ENCODE measurements at places on chromosomes 16 and 17.

- no peak for DNase-seq
Measured at GRCh38 chr17:55124730-55125360, 139.9 kb upstream of the HLF start.

GRCh38 chr16:12829096-12829888 is 25.6 kb upstream of the CPPED1 start:
- DNase-seq: no peak

- no peak for DNase-seq
Measured at GRCh38 chr16:28492511-28492910, 637 bp upstream of the CLN3 start.

DNA sequence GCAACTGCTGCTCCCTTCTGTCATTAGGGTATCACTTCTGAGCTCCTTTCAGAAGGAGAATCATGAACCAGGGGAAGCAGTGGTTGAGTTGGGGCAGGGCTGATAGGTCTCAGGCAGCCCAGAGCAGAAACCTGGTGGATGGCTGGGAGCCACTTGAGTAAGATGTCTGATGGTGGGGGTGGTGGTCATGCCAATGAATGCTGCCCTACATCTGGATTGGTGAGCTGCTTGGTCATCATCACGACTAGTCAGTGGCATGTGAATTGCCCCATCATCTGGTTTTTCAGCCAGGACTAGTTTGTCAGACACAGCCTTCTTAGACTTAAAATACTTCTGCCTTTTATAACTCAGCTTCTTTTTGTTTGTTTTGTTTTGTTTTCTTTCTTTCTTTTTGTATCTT is 2.6 kb downstream of the GID4 start:
- no peak for DNase-seq

DNA sequence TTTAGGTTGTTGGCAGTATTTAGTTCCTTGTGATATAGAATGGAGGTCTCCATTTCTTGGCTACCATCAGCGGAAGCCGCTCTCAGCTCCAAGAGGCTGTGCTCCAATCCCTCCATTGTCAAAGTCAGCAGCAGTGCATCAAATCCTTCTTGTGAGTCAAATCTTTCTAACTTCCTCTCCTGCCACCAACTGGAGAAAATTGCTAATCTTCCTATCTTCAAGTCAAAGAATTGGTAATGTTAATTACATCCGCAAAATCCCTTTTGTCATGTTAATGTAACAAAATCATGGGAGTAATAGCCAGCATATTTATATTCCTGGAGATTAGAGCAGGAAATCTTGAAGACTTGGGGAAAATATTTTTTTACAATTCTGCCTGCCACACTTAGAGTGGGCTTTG is 436.4 kb upstream of the DYNLRB2 start:
- DNase-seq: no peak

DNA sequence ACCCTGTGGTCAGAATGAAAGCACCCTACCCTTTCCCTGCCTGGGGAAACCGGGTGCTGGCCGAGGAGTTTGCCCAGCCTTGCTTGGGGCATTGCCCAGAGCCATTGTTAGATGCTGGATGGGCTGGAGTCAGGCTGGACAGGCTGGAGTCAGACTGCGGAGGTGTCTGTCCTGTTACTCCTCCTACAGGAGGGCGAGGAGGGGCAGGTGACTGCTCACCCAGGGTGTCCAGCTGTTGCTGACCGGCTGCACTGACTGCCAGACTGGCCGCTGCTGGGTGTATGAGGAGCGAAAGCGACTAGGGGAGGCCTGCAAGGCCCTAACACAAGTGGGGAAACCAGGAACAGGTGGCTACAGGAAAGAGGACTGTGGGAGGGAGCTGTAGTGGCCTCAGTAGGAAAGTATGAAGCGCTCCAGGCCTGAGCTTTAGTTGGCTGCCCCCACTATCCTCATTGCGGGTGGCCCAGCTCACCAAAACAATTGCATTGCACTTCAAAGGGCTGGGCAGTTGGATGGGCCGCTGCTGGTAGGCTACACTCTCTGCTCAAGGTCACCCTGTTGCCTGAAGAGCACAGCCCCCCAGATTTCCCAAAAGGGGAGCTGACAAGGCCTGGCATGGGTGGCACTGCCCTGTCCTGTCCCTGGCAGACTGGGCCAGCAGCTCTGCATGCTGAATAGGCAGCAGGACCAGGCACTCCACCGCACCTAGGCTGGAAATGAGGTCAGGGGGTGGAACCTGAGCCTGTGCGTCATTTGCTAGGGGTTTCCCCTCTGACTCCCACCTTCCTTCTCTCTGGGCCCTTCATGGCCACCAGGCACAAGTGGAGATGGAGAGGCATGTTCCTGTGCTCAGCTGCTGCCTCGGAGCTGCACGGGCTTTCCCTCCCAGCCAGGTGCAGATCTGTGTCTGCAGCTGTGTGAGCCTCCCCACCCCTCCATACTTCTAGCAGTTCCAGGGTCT is 18.4 kb downstream of the LDHD start:
- DNase-seq: no peak

GRCh38 chr17:41103896-41104295 is 1.3 kb upstream of the KRTAP4-9 start:
- no peak for DNase-seq

GRCh38 chr16:4091240-4092012 is 24.8 kb downstream of the ADCY9 start:
- no peak for DNase-seq

DNA sequence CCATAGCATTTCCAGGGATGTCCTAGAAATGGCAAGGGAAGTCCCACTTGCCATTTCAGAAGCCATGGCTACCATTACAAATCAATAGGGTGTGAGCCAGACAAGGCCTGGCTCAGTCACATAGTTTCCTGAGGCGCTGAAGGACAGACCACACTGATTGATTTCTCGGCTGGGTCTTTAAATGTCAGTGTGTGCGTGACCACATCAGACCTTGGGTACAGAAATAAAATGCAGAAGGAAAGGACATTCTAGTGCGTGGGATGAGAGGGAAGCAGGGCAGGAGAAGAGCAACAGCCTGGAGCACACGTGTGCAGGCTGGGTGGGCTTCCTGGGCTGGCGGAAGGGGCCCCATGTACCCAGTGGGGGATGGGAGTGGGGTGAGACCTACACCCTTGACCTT is 58.7 kb upstream of the LYRM9 start:
- no peak for DNase-seq

GRCh38 chr17:80319999-80320344 is 59.3 kb downstream of the RNF213 start:
- DNase-seq: no peak

DNA sequence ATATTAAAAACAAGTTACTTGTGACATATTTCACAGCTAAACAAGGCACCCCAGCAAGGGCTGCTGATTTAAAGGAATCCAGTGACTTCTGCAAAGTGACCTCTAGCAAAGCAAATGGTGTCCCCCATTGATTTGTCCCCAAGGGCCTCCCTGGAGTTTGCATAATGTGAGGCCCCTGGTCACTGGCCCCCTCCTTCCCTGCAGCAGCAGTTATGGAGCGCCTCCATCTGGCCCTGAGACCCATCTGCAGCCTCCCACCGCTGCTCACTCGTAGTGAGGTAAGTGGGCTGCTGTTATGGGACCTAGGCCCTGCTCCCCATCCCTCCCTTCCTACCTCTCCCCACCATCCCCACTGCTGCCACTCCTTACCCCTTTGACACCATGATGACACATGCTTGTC is 19.6 kb upstream of the EEF2K start:
- no peak for DNase-seq

DNA sequence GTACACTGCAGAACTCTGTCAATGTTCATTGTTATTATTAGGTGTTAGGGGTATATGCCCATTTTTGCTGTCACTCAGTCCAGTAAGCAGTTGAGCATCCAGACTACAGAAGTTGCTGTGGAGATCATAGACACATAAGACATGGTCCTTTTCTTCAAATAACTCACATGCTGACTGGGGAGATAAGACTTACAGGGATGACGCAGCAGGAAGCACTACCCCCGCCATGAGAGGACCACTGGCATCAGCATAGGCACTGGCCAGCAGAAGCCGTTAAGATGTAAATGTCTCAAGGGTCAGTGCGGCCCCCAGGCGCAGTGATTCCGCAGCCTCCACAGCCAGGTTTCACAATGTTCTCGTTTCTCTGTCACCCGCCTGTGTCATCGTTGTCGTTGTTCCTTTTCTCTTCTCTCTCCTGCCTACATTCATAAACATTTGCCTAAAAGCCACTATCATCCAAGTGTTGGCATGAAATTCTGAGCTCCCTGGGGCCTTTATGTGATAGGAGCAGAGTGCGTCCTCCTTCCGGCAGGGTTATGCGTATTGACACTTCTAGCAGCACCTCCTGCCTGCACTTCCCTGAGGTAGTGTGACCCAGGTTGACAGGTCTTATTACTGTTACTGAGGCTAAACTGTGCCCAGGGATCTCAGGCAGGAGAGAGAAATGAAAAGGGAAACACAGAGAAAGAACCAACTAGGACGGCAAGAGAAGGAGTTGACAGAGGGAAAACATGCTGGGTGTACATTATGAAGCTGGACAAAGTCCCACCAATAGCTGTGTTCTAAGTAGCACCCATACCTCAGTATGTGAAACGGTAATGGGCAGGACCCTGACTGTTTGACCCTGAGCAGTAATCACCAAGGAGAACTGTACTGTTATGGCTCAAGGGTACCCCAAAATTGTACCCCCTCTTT is 17.9 kb downstream of the TANGO6 start:
- no peak for DNase-seq

DNA sequence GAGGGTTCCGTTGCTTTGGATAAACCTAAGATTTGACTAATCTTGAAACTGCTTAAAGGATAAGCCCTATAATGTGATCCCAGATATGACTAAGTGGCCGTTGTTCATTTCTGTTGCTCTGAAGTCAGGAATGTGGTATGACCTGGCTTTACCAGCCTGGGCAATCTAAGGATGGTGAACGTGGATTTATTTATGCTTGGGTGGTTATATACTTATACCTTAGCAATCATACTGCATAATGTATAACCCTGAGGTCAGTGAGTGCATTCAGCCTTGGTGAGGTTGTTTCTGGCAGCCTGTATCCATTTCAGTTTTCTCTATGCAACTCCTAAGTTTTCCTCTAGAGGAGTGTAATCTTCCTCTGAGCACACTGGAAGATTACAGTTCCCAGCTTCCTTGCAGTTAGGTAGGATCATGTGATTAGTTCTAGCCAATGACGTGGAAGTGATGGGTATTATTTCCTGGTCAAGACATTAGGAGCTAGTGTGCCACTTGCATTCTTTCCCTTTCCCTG is 41.9 kb downstream of the FTO start:
- no peak for DNase-seq

GRCh38 chr16:1144476-1145382 is 8.2 kb upstream of the CACNA1H start:
- no peak for DNase-seq

DNA sequence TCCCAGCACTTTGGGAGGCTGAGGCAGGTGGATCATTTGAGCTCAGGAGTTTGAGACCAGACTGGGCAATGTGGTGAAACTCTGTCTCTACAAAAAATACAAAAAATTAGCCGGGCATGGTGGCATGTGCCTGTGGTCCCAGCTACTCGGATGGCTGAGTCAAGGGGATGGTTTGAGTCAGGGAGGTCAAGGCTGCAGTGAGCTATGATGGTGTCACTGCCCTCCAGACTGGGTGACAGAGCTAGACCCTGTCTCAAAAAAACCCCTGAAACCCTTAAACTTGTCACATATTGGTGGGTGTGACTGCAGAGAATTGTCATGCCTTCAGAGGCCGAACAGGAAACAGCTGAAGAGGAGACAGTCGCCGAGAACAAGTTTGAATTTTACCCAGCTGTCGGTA is 13.4 kb downstream of the RPTOR start:
- no peak for DNase-seq

GRCh38 chr17:71801301-71801700 is 319.5 kb upstream of the SOX9 start:
- no peak for DNase-seq

DNA sequence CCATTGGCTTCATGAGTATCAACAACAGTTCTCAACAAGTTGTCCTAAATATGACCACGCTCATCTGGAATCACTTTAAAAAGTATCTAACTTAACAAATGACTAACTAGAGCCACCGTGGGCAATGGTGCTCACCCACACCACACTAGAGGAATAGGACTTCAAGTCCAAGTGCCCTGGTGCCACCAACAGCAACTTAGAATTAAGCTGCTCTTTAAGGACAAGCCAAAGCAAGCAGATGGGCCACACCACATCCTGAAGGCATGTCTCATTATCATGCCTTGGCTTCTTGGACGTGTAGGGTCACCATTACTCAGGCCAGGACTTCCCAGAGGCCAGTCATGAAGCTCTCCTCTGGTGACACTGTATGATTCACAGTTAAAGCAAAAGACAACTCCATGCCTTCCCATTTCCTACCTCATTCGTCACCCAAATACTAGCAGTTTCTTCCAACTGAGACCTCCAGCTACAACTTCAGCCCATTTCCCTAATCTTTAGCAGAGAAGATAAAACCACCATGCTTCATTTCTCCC is 9.4 kb upstream of the SLC6A4 start:
- DNase-seq: no peak

- no peak for DNase-seq
Measured at GRCh38 chr16:19914877-19915276, 30.2 kb upstream of the GPRC5B start.

DNA sequence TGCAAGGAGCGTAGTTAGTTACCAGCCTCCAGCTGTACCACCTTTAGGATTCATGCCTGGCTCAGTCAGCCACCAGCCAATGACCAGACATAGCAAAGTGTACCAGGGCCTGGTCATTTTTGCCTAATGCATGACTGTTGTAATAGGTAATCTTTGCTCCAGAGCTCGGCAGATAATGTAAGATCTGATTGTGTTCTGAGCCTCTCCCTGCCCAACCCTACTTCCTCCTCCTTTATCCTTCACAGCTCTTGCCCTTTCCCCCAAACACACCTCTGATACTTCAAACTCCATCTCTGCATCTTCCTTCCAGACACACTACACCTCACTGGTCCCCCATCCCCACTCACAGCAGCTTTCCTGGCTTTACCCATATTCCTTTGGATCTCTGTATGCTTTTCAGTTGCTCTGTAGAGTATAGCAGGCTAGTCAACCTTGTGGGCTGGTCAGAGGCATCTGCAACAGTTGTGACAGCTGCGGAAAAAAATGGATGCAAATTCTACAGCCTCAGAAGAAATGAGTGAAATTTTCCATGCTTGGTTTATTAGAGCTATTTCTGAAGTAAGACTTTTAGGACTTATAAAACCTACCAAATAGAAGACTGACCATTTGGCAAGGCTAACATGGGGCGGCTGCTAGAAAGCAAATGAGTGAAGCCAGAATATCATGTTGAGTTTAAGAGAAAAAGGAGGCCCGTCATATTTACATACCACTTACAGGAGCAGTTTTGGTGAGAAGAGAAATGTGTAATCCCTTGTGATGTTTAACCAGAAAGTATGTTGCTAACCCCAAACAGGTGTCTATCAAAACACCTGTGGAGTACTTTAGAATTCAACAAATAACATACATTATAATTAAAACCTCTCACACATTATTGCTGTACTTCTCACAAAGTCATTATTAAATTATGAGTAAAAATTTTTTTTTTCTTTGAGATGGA is 19.9 kb upstream of the C16orf87 start:
- no peak for DNase-seq

DNA sequence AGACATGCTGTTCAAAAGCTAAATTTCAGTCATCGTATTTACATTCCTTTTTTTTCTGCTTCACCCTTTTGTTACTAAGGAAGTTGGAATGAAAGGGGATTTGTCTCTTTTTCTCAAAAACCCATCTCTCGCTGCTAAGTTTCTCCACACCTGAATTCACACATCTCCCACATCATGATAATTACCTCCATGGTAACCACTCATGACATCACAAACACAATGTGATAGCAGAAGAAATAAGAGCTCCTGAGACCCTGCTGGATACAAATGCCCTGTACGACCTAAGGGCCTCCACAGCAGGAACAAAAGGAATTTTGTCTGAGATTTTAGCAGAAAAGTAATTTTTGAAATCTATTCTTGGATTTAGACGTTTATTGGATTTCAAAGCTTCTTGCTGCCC is 82.6 kb upstream of the GNAO1 start:
- DNase-seq: peak; percentile 24
